ENCODE measurements at places on chromosomes 7 and 10. TPM values are rescaled to one million over a fixed set of nuclear protein-coding genes. Genes with fewer than 3 reads are reported as not detected.

DNA sequence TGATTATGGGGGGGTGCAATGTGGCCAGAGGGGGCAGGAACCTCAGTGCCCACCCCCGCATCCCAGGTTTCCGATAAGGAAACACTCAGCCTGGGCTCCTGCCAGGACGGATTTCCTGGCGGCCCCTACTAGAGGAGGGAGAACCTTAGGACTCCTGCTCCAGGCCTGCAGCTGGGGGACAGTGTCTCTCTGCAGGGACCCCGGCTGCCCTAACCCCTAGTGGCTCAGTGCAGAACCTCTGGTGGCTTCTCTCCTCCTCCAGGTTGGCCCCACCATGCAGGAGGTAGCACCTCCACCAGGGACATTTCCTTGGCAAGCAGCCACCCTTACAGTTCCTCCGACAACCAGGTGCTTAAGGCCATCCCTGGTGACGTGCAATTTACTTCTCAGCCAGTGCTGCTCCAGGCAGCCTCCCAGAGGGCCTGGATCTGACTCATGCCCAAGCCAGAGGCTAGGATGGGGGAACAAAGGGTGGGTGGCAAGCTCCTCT, 31.9 kb downstream of the SH2B2 start:
- no peak overlapping the region for H3K4me3 ChIP-seq
- DNase-seq = no peak
- H3K27ac ChIP-seq = no peak overlapping the region

- H3K4me1 ChIP-seq = no peaks in the 10 kb centered on the region
- H3K36me3 ChIP-seq = no peaks in the 10 kb centered on the region
- H3K27me3 ChIP-seq = no peaks in the 10 kb centered on the region
- DNase-seq = no peak
Observed at GRCh38 chr7:1945558-1945957, 275.5 kb downstream of the ELFN1 start.

GRCh38 chr7:33711231-33712019, 193.9 kb upstream of the BMPER start:
- H3K4me3 ChIP-seq = no peak overlapping the region
- no peaks in the 10 kb centered on the region for H3K36me3 ChIP-seq
- no peaks in the 10 kb centered on the region for H3K27me3 ChIP-seq
- no peak overlapping the region for H3K27ac ChIP-seq
- H3K4me1 ChIP-seq = no peaks in the 10 kb centered on the region

- no peak overlapping the region for H3K27ac ChIP-seq
- no peaks in the 10 kb centered on the region for H3K36me3 ChIP-seq
- no peaks in the 10 kb centered on the region for H3K27me3 ChIP-seq
- no peak overlapping the region for H3K4me3 ChIP-seq
- no peaks in the 10 kb centered on the region for H3K4me1 ChIP-seq
- no peak for DNase-seq
Observed at GRCh38 chr10:84783386-84783785, 455.0 kb downstream of the CCSER2 start.

DNA sequence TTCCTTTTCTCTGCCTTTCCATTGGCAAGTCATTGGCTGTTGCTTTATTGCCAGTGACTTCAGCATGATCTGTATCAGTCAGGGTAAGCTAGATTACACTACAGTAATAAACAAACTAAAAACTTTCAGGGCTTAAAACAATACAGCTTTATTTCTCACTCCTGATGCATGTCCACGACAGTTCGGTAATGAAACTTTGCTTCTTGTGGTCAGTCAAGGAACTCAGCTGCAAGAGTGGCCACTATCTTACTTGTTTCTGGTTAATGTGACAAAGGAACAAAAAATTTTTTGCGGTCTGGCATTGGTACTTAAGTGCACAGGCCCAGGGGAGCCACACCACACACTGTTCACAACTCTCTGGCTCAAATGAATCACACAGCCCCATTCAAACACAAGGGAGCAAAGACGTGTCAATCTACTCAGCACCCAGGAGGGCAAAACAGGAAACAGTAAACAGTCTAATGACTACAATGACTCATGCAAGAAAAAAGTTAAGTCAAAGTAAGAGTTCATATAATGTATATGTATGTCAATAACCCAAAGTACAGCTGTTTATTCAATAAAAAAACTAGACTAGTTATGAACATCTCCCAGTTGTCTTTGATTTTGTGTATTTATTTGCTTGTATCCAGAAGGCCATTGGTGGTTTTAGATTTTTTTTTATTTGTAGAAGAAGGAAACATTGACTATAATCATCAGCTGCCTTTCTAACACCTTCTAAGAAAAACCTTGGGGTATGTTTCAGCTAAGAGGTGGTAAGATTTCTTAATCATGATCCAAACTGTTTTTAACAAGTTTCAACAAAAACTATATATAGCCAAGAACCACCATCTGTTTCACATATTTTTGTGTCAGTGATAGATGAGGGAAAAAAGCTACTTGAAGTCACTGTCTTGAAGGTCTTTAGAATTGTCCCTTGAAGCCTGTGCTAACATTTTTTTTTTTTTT, 134.4 kb upstream of the FAM3C start:
- H3K4me1 ChIP-seq = no peaks in the 10 kb centered on the region
- H3K27ac ChIP-seq = no peak overlapping the region
- DNase-seq = no peak
- no peaks in the 10 kb centered on the region for H3K36me3 ChIP-seq
- H3K4me3 ChIP-seq = no peak overlapping the region
- H3K27me3 ChIP-seq = no peaks in the 10 kb centered on the region

GRCh38 chr10:72238392-72239175, 22.5 kb upstream of the ASCC1 start:
- no peak overlapping the region for H3K4me3 ChIP-seq
- H3K4me1 ChIP-seq = no peaks in the 10 kb centered on the region
- no peaks in the 10 kb centered on the region for H3K27me3 ChIP-seq
- no peaks in the 10 kb centered on the region for H3K36me3 ChIP-seq

- DNase-seq = no peak
- no peaks in the 10 kb centered on the region for H3K27me3 ChIP-seq
- no peaks in the 10 kb centered on the region for H3K4me1 ChIP-seq
- no peaks in the 10 kb centered on the region for H3K36me3 ChIP-seq
Observed at GRCh38 chr7:157439149-157439548, 102.3 kb downstream of the DNAJB6 start.

DNA sequence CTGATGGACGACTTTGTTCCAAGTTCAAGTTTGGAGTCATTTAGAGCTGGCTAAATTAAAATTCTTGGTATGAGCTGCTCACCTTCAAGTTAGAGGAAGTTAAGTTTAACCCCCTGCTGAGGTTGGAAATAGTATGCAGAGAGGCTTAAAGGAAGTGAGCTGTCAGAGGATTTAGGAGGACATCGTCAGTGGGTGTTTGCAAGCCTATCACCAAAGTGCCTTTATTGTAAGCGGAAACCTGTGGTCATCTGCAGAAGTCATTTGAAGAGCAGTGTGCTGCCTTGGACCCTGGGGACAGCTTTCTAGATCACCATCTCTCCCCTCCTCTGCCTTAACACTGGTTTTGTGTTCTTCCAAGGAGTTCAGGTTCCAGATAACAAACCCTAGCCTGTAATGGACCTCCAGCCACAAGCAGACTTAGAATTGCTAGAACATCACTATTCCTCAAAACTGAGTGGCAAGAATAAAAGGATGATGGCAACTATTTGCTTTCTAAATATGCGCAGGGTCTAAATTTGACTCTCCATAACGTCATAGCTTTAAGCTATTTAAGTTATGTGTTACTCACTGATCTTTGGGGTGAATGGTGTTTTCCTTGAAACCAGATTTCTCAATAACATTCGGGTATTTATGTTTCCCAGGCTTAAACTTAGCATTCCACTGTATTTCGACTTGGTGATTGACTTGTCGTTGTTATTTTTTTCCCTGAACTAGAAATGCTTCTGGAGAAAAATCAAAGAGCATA, 93.4 kb downstream of the SLC39A12 start:
- H3K36me3 ChIP-seq = no peaks in the 10 kb centered on the region
- H3K27me3 ChIP-seq = no peaks in the 10 kb centered on the region
- H3K4me1 ChIP-seq = no peaks in the 10 kb centered on the region

- H3K4me1 ChIP-seq = no peaks in the 10 kb centered on the region
- no peaks in the 10 kb centered on the region for H3K36me3 ChIP-seq
- no peak overlapping the region for H3K4me3 ChIP-seq
- H3K27me3 ChIP-seq = no peaks in the 10 kb centered on the region
- no peak overlapping the region for H3K27ac ChIP-seq
- DNase-seq = no peak
Observed at GRCh38 chr7:120123528-120123927, 149.4 kb upstream of the KCND2 start.

DNA sequence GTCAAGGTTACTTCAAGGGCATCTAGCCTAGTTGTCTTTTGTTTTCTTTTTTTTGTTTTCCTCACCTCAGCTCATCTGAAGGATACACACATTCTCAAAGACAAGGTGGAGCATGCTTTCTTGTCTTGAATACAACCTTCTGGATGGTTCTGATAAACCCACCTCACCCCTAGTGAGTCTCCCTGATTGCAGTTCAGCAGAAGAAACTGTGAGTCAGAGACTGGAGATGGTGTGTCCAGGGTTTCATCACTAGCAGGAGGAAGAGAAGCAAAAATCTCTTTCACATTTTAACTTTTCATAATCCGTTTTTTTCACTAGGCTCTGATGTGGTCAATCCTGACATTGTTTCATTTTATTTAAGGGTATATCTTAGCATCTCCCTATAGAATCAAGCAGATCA, 143.0 kb upstream of the NRBF2 start:
- H3K4me3 ChIP-seq = no peak overlapping the region
- H3K27ac ChIP-seq = no peak overlapping the region
- DNase-seq = no peak
- no peaks in the 10 kb centered on the region for H3K27me3 ChIP-seq
- H3K36me3 ChIP-seq = no peaks in the 10 kb centered on the region

DNA sequence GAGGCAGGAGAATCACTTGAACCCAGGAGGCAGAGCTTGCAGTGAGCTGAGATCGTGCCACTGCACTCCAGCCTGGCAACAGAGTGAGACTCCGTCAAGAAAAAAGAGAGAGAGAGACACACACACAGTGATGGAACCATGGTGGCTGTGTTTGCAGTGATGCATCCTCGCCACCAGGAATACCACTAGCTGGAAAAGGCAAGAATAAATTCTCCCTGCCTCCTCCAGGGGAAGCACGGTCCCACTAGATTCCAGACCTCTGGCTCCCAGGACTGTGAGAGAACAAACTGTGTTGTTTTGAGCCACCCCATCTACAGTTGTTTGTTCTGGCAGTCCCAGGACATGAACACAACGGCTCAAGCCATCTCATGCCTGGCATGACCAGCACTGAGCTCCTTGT, 320.3 kb upstream of the FOXK1 start:
- H3K4me1 ChIP-seq = no peaks in the 10 kb centered on the region
- no peaks in the 10 kb centered on the region for H3K36me3 ChIP-seq
- no peak overlapping the region for H3K27ac ChIP-seq
- no peak overlapping the region for H3K4me3 ChIP-seq
- DNase-seq = no peak

GRCh38 chr10:67492317-67493019, 203.5 kb downstream of the CTNNA3 start:
- H3K27me3 ChIP-seq = no peaks in the 10 kb centered on the region
- H3K4me3 ChIP-seq = no peak overlapping the region
- no peaks in the 10 kb centered on the region for H3K4me1 ChIP-seq
- no peak for DNase-seq
- no peak overlapping the region for H3K27ac ChIP-seq

- no peaks in the 10 kb centered on the region for H3K4me1 ChIP-seq
- DNase-seq = no peak
- H3K36me3 ChIP-seq = no peaks in the 10 kb centered on the region
Observed at GRCh38 chr7:77679608-77680007, 16.7 kb upstream of the RSBN1L start.

DNA sequence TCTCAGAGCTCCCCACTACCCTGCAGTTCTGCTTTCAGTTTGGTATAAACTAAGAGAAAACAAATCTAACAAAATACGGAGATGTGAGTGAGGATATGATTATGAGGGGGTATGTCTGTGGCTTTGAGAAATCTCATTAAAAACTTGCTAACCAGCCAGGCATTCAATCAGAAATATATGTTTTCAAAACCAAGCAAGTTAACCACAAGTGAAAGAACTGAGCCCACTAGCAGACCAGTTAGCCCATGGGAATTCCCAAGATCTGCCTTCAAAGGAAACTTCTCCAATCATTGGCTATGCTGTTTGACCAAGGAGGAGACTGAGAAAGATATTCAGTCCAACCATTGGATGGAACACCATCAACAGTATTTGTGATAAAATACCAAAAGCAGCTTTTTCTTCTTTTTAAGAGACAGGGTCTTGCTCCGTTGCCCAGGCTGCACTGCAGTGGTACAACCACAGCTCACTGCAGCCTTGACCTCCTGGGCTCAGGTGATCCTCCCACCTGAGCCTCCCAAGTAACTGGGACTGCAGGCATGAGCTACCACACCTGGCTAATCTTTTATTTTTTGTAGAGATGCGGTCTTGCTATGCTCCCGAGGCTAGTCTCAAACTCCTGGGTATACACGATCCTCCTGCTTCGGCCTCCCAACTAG, 41.2 kb downstream of the FGFR2 start:
- H3K27me3 ChIP-seq = no peaks in the 10 kb centered on the region
- no peaks in the 10 kb centered on the region for H3K36me3 ChIP-seq
- peak overlapping the region; percentile 18 for H3K27ac ChIP-seq
- H3K4me3 ChIP-seq = no peak overlapping the region
- no peak for DNase-seq
- H3K4me1 ChIP-seq = no peaks in the 10 kb centered on the region

DNA sequence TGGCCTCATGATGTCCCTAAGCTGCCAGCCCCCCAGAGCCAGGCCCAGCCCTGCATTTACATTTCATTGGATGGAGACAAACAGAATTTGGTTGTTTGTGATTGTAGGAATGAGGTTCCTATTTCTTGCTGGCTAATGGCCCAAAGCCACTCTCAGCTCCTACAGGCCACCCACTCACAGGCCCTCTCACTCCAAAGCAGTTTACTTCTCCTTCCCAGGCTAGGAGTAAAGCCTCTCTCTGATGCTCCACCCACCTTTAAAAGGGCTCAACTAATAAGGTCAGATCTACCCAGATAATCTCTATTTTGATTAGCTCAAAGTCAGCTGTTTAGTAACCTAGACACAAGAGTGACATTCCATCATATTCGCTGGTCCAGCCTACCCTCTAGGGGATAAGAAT, 11.2 kb upstream of the CUZD1 start:
- H3K36me3 ChIP-seq = no peaks in the 10 kb centered on the region
- H3K4me1 ChIP-seq = no peaks in the 10 kb centered on the region
- H3K27me3 ChIP-seq = no peaks in the 10 kb centered on the region

DNA sequence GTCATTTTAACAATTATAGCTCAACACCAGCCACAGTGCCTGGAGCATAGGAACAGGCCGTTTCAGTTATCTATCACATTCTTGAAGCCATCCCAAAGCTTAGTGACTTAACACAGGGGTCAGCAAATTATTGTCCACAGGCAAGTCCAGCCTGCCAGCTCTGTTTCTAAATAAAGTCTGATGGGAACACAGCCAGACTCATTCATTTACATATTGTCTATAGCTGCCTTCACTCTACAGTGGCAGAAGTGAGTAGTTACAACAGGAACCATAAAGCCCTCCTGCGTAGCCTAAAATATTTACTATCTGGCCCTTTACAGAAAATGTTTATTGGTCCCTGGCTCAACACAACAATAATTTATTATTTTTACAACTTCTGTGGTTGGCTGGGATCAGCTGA, 407.5 kb upstream of the AUTS2 start:
- H3K4me1 ChIP-seq = no peaks in the 10 kb centered on the region
- H3K4me3 ChIP-seq = no peak overlapping the region
- DNase-seq = no peak
- no peak overlapping the region for H3K27ac ChIP-seq

Gene CALML3
- not detected for total RNA-seq

Gene TFEC
- 0.59 TPM for total RNA-seq

Gene ECHDC3
- total RNA-seq = 15.3 TPM

Gene AGBL3
- total RNA-seq = 9.3 TPM

Gene ASB10
- not detected for total RNA-seq

Gene PHKG1
- not detected for total RNA-seq

Gene GIMAP1
- 7.4 TPM for total RNA-seq

Gene ANLN
- 43.8 TPM for total RNA-seq

Gene OR13A1
- total RNA-seq = 1.2 TPM

Measured in uterus (tissue), 4 donors.